ENCODE measurements at places on chromosomes 4 and X.

DNA sequence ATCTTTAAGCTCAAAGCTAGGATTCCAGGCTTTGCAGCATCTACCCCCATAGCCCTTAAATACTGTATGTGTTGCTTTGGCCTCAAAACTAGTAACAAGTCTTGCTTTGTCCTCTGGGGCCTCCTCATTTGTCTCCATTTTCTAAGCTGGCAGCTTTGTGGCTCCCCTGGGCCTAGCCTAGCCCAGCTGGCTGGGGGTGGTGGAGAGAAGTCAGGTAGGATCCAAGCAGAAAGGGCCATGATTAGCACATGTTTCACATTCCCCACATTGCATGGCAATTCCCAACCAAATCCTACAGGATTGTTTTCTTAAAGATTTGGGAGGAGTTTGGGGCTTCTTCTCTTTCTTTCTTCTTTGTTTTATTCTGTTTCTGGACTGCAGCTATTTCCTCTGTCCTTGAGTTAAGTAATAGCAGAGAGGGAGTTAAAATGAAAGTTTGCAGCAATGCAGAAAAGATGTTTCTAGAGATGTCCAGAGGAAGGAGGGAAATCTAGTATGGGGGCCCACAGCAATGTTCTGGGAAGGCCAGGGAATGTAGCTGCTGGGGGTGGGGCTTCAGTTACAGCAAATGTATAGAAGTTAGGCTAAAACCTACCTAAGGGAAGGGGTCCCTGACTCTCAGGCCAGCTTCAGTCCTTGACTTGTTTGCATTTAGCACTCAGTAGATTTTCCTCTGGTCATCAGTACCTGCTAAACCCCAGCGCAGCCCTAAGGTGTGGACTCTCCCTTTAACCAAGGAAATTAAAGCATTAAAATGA is 92.1 kb downstream of the SHROOM4 start:
- DNase-seq: no peak

- no peak for DNase-seq
These were observed 363.9 kb downstream of the PPP3CA start for GRCh38 chr4:100983426-100983825.

DNA sequence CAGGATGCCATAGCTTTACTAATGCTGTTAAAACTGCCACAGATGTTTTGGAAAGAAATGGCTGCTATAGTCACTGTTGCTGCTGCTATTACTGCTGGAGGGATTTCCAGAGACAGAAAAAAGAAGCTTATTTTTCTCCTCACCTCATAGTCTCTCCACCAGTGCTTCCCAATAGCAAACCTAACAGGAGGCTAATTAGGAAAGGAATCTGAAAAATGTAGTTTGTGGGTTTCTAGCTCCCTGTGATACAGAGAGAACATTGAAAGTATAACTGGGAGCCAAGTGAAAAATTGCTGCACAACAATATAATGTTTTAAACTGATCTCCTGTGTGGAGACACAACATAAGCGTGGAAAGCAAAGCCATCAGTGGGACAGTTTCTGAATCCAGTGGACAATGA is 8.6 kb upstream of the TSPAN7 start:
- no peak for DNase-seq

- DNase-seq: no peak
These were observed 263.3 kb downstream of the EVC2 start for GRCh38 chr4:5444918-5445517.

- DNase-seq: no peak
These were observed 11.7 kb downstream of the NSD2 start for GRCh38 chr4:1882850-1883271.

- no peak for DNase-seq
These were observed 56.4 kb downstream of the RAB28 start for GRCh38 chr4:13427599-13428325.

DNA sequence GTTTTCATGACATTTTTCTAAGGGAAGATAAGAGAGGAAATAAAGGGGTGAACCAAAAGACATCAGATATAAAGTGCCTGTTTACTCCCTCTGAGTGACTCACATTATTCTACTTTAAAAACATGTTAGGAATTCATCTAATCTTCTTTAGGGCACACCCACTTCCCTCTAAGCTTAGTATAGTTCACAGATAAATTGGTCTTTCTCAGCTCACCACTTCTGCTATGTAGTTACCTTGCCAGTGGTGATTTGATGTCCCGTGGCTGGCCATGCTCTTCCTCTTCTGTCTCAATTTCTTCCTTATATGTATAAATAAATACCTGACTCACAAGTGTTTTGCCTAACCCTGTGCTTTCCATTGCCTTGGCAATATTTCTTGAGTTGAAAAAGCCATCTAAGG is 96.8 kb downstream of the PDLIM5 start:
- peak; percentile 61 for DNase-seq

DNA sequence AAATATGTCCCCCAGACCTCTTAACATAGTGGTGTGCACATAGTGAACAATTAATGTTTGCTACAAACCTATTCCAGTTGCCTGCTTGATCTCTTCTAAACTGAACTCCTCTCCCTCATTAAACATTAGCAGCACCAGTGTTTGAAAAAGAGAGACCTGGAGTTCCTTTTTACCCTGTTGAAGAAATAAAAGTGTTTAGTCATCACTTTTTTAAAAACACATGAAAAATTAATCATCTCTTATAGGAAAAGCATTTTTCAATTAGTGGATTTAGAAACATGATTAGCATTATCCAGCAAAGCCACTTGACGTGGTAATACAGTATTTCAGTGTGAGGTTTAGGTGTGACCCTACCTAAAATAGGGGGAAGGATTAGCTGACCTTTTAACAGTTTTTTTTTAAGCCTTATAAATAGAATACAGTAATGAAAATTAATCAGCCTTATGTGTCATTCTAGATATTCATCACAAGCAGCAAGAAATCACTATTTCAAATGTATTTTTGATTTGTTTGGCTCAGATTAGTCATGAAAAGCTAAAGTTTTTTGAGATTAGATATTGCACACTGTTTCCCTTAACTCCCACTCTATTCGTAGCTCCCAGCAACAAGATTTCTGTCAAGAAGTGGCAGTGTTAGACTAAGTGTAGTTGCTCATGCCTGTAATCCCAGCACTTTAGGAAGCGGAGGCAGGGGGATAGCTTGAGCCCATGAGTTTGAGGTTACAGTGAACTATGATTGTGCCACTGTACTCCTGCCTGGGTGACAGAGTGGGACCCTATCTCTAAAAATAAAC is 26.2 kb downstream of the CUL4B start:
- no peak for DNase-seq

DNA sequence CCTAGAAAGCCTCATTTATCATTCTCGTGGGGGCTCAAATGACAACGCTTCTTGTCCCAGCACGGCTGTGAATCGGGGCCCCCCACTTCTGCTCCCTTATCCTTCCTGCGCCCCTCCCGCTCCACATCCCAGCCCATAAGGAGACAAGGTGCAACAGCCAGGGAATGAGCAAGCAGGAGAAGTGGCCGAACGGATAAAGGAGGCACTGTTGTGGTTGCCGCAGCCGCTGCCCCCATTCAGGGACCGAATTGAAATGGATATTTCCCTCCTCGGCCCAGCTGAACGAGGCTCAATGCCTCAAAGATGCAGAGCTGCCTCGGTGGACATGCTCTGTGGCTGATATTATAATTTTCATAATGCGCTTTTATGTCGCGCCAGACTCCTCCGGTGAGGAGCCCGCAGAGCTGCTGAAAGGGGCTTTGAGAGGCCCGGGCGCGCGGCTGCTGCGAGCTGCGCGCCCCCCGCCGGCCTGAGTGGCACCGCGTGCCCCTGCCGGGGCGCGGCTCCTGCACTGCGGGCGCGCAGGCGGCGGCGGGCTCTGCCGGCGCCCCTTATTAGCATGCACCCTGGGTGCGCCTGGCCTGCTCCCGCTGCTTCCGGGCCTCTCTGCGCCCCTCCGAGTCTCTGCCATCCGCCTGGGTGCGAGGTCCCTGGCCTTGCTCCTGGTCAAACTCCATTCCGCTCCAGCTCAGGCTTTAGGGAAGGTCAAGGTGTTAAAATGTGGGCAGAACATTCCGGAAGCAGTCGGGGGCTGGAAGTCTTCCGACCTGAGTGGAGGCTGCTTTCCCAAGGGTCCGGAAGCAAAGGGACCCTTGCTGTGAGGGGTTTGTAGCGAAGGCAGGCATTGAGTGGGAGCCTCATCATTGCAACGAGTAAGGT is 68.2 kb upstream of the TMEM33 start:
- no peak for DNase-seq

DNA sequence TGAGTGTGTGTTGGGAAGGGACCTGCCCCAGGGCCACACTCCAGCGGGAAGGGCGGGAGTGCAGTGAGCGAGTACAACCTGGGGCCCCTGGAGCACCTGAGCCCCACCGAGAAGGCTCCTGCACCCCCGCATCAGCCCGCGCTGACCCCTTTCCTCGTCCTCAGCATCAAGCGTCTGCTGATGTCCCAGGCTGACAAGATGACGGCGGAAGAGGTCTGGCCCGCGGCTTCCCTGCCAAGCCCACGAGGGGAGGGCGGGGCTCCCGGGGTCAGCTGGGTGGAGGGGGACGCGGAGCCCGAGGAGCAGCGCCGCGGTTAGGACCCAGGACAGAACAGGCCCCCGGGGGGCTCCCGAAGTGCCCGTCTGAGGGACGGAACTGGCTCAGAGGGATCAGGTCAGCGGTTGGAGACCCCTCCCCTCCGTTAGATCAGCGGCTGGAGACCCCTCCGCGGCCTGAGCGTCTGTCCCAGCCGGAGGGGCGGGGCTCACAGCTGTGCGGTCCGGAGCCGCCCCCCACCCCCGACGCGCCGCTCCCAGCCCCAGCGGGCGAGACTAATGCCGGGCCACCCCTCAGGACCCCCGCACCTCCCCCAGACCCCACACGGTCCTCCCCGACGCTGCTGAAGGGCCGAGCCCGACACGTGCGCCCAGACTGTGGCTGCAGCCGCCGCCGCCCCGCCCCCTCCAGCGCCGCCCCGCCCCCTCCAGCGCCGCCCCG is 6.7 kb downstream of the MYL5 start:
- no peak for DNase-seq

DNA sequence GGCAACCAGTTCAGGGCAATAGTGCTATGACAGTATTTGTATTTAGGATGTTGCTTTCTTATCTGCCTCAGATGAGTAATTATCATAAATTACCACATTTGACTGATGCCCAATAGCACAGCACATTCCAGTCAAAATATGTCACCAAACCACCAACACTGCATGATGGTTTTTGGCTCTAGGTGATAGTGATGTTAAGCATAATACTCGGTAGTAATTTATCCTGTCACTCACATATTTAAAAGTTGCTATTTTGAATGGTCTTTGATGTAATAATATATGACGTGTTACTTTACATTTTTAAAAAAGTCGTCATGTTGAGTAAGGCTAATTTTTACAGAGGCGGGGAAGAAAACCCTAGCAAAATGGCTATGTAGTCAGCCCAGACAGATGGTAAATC is 42.5 kb downstream of the UNC5C start:
- DNase-seq: no peak

DNA sequence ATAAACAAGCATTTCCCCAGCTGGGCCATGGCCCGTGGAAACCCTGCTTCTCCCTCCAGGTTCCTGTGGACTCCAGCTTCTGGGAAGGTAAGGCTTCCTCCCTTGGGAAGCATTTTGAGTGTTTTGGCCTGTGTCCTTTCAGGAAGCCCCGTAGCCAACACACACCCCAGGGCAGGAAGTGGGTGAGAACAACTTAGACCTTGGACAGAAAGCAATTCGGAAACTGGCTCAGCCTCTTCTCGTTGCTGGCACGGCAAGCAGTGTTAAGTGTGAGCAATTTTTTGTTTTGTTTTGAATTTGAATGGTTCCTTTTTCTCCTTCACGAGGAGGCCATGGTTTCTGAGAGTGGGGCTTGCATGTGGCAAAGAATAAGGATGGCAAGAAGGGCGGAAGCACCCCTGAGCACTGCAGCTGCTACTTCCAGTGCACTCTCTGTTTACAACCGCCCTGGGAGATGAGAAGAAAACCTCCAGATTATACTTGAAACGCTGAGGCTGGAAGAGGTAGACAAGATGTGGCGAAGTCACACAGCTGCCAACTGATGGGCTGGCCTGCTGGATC is 14.1 kb upstream of the CYTL1 start:
- no peak for DNase-seq

DNA sequence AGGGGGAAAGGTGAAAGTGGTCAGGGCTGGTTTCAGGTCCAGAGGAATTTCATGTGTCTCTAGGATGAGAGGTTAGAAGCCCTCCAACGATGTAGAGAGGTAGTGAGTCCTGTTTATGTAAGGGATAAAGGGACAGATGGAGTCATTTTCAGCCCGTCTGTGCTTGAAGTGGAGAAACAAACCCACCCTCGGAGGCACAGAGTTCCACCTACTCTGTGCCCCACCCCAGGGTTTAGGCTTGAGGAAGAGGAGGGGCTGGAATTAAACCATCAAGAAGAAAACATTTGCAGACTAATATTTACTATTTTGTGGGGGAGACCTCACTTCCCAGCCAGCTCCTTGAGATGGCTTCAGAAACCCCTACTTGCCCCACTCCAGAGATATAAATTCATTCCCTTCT is 868 bp upstream of the GNL3L start:
- DNase-seq: no peak

GRCh38 chr4:76532805-76533204 is 97.8 kb downstream of the SHROOM3 start:
- no peak for DNase-seq

GRCh38 chr4:145785391-145786008 is 105.6 kb downstream of the C4orf51 start:
- no peak for DNase-seq

DNA sequence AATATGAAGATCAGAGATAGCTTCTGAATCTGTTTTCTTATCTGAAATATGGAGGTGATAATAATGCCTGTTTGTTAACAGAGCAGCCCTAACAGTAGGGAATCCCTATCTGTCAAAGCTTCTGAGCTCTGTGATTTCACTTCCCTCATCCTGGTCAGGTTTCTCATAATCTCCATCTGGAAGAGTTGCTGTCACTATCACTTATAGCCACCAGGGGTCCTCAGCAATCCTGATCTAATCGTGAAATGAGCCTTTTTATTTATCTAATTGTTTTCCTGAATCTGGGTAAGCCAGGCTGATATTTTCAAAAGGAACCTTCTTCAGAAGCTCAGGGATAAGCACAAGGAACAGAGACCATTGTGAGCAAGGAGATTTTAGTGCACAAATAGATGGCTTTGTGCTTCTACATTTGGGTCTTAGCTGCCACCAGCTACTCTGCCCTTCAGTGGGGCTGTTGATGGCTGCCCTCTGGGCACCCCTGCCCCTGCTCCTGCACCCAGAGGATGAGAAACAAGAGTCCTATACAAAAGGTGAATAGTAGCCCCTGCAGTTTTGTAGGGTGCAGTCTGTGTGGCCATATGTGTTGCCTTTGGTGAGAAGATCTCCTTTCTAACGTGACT is 196.4 kb upstream of the RADX start:
- no peak for DNase-seq

DNA sequence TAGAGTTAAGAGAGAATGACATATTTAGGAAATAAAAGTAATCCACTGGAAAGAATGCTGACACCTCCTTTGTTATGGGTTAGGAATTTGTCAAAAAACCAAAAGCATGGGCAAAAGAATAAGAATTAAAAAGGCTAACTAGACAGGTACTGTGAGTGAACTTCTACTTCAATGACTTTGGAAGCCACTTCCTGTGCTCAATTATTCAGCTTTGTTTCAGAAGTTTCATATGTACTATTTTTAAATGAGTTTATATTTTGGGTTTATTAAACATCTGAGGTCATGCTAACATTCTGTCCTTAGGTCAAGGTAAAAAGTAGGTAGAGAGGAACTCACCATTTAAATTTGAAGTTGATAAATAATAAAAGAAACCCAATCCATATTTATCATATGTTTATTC is 106.7 kb upstream of the CXorf51A start:
- DNase-seq: no peak

GRCh38 chr4:118810991-118811764 is 24.7 kb downstream of the SEC24D start:
- DNase-seq: no peak

GRCh38 chrX:15790769-15791290 is 546 bp downstream of the ZRSR2 start:
- DNase-seq: no peak

- DNase-seq: no peak
These were observed 1351.7 kb upstream of the ADGRL3 start for GRCh38 chr4:59848457-59848856.

Measured in epithelial cell of proximal tubule (primary cell).